ENCODE measurements at places on chromosomes 5 and 9. TPM values are rescaled to one million over a fixed set of nuclear protein-coding genes. Genes with fewer than 3 reads are reported as not detected.

Gene DDX4
- total RNA-seq = not detected

Gene NRARP
- 35.4 TPM for total RNA-seq

Gene C5orf52
- not detected for total RNA-seq

Gene LCN9
- total RNA-seq = 3.7 TPM

Gene CEP72
- 19.6 TPM for total RNA-seq

- H3K27me3 ChIP-seq = peaks cover 7% of the 10 kb centered on the region
- no peaks in the 10 kb centered on the region for H3K36me3 ChIP-seq
- DNase-seq = no peak
- no peak overlapping the region for H3K4me3 ChIP-seq
- H3K4me1 ChIP-seq = no peaks in the 10 kb centered on the region
These were observed 6.6 kb upstream of the ENC1 start for GRCh38 chr5:74647096-74647495.

DNA sequence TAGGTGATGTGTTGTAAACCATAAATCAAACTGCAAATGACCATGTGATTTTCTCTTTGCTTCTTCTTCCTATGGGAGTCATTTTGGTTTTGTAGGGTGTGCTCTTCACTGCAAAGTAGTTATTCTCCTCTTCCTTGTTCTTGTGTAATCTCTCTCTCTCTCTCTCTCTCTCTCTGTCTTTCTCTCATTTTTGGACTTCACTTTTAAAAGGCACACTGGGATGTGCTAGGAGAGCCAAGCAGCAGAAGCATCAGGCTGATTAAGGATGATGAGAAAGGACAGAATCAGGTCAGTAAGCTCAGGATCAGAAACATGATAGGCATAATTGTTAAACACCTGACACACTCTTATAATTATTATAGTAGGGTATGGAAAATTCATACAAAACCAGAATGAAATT, 505.3 kb upstream of the ZNF608 start:
- no peak overlapping the region for H3K27ac ChIP-seq
- no peaks in the 10 kb centered on the region for H3K4me1 ChIP-seq
- no peak overlapping the region for H3K4me3 ChIP-seq
- H3K36me3 ChIP-seq = no peaks in the 10 kb centered on the region
- DNase-seq = no peak

DNA sequence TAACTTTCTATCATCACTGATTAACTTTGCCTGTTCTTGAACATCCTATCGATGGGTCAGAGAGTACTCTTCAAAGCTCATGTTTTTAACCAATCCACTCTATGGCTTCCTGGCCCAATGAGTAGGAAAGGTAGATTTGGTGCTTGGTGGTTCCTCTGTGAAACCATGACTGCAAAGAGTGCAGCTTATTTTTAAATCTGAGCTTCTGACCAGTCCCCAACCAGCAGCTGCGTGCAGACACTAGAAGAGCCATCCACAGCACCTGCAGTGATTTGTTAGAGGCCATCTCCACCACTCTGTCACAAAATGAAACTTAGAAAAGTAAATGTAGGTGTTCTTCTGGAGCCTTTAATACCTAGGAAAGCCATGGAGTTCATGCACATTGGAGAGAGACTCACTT, 107.3 kb upstream of the WWC1 start:
- H3K27ac ChIP-seq = no peak overlapping the region
- no peaks in the 10 kb centered on the region for H3K36me3 ChIP-seq
- DNase-seq = no peak
- H3K27me3 ChIP-seq = no peaks in the 10 kb centered on the region
- no peak overlapping the region for H3K4me3 ChIP-seq

DNA sequence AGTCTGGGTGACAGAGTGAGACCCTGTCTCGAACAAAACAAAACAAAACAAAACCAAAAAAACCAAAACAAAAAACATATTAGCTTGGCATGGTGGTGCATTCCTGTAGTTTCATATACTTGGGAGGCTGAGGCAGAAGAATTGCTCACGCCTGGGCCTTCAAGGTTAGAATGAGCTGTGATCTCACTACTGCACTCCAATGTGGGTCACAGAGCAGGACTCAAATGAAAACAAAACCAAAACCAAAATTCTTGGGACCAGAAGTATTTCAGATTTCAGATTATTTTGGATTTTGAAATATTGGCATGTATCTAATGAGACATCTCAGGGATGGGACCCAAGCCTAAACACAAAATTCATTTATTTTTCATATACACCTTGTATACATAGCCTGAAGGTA, 80.2 kb downstream of the TMC1 start:
- H3K27ac ChIP-seq = no peak overlapping the region
- peaks cover 2% of the 10 kb centered on the region for H3K4me1 ChIP-seq
- DNase-seq = no peak
- H3K4me3 ChIP-seq = no peak overlapping the region
- no peaks in the 10 kb centered on the region for H3K36me3 ChIP-seq

DNA sequence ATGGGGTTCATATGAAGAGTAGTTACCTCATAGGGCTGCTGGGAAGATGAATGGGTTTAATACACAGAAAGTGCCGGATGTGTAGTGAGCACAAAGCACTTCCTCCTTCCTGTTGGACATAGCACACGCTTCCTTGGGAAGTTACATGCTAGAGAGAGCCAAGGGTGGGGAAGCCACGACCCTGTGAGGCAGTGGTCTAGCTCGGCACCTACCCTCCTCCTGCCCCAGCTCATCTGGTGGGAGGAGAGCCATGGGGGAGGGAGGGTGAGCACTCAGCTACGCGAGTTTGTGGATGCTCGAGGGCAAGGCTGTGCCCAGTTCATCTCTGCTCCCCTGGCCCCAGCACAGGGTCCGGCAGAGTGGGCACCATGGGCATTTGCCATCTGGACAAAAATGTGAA, 43.6 kb upstream of the NEK6 start:
- H3K27me3 ChIP-seq = no peaks in the 10 kb centered on the region
- no peaks in the 10 kb centered on the region for H3K36me3 ChIP-seq
- DNase-seq = no peak

GRCh38 chr5:113050721-113051382, 74.3 kb downstream of the DCP2 start:
- DNase-seq = no peak
- H3K27ac ChIP-seq = no peak overlapping the region
- H3K27me3 ChIP-seq = no peaks in the 10 kb centered on the region
- no peaks in the 10 kb centered on the region for H3K4me1 ChIP-seq

DNA sequence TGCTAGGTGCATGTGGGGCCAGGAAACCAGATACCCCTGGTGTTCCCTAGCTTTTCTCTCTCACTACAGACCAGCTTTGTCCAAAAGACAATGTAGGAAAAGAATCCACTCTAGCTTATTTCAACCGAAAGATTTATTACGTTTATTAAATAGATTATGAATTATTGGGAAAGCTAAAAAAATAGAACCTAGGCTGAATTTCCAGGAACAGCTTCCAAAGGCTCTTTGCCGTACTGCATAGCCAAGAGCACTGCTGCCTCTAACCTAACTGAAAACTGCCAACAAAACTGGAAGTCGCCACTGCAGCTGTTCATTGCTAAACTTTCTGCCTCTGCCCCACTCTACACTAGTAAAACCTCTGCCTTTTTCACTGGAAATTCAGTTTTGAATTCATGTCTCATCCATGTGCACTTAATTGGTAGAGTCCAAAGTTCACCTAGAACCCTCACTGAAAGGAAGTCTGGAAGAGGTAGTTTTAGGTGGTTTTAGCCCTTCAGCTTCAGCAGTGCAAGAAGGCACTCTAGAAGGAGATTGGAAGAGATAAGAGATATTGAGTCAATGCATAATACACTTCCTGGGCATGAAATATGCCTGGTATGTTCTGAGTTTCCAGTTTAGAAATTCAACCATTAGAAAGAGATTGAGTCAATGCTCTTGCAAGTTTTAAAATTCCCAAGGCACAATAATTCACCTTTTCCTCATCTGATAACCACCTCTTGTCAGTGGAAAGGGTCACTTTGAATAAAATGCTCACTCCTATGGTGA, 927.9 kb downstream of the MAT2B start:
- no peak for DNase-seq
- H3K4me1 ChIP-seq = no peaks in the 10 kb centered on the region
- no peaks in the 10 kb centered on the region for H3K27me3 ChIP-seq
- H3K36me3 ChIP-seq = no peaks in the 10 kb centered on the region

DNA sequence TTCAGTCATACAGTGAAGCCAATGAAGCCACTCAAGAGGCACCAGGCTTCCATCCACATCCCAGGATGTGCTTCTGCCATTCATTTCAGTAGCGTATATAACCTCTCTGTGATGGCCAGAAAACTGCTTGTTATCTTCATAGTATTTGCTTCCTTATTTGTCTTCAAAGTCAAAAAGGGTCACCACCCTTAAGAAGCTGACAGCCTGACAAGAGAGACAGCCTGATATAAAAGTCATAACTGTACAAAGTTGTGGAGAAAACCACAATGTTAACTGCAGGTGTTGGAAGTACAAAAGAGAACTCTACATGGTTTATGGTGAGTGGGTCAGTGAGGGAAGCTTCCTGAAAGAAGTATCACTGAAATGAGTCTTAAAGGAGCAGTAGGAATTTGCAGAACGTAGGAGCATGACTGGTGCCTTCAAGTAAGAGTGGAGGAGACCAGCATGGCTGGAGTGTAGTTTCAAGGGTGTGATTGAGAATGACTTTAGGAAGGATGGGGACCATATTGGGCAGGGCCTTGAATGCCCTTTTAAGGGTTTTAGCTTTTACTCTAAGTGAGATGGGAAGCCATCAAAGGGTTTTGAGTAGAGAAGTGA, 33.7 kb downstream of the NIM1K start:
- no peak overlapping the region for H3K27ac ChIP-seq
- H3K27me3 ChIP-seq = no peaks in the 10 kb centered on the region
- H3K4me1 ChIP-seq = no peaks in the 10 kb centered on the region
- H3K36me3 ChIP-seq = no peaks in the 10 kb centered on the region
- H3K4me3 ChIP-seq = no peak overlapping the region

DNA sequence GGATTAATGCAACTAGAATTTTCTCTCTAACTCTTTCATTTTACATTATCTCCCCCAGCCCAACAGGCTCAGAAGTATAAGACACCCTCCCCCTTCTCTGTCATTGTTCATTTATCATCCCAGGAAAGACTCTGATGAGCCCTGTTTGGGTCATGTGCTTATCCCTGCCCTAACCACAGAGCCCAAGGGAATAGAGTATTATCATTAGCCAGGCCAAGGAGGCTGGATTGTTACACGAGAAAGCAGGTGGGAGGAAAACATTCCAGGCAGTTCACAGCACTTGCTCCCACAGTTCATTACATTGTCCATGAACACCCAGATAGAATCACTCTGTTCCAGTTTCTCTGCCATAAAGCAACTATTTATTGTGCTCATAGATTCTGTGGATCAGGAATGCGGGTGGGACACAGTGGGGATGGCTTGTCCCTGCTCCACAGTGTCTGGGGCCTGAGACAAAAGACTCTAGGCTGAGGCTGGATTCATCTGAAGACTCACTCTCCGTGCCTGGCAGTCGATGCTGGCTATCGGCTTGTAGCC, 59.5 kb upstream of the TMEM215 start:
- H3K27me3 ChIP-seq = no peaks in the 10 kb centered on the region
- H3K36me3 ChIP-seq = no peaks in the 10 kb centered on the region
- no peak overlapping the region for H3K4me3 ChIP-seq
- H3K27ac ChIP-seq = no peak overlapping the region
- H3K4me1 ChIP-seq = no peaks in the 10 kb centered on the region
- no peak for DNase-seq

- no peak for DNase-seq
- H3K27me3 ChIP-seq = no peaks in the 10 kb centered on the region
- no peak overlapping the region for H3K4me3 ChIP-seq
These were observed 83.2 kb downstream of the WNK2 start for GRCh38 chr9:93267091-93267541.

DNA sequence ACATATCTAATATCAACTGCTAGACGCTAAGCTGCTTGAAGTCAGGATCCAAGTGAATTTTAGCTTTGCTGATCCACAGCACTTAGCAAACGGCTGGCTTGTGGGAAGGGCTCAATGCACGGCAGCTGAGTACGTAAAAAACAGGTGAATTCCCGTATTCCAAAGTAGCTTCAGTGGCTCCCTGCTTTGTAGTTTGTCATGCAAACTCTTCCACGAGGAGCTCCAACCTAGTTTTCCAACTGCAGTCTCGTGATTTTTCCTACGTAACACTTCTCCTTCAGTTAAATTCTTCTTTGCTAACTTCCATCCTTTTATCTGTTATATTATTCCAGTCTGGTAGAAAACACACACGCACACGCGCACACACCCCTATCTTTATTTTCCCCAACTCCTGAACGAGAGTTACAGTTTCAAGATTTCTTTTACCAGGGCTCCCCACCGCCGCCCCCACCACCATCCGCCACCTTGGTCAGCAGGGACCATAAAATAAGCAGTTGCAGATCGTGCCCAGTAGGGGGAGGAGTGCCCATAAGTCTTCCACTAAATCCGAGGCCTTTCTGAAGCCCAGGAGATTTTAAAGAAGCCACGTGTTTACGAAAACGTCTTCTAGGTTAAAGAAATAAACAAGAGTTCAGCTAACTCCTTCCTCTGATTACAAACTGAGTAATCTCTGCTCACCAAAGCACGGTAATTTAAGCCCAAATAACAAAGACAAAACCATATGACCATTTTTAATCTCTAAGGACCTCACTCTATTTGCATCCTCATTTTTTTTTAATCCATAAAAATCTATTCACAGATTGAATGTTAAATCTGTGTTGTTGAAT, 34.8 kb upstream of the TRIO start:
- peak overlapping the region; percentile 18 for H3K4me3 ChIP-seq
- DNase-seq = peak; percentile 62
- H3K27me3 ChIP-seq = no peaks in the 10 kb centered on the region
- H3K36me3 ChIP-seq = no peaks in the 10 kb centered on the region
- H3K27ac ChIP-seq = no peak overlapping the region

- no peaks in the 10 kb centered on the region for H3K4me1 ChIP-seq
- H3K36me3 ChIP-seq = no peaks in the 10 kb centered on the region
- H3K4me3 ChIP-seq = no peak overlapping the region
- H3K27me3 ChIP-seq = no peaks in the 10 kb centered on the region
These were observed 36.1 kb upstream of the LPAR1 start for GRCh38 chr9:111074395-111074794.

GRCh38 chr5:118791926-118792734, 196.2 kb downstream of the DTWD2 start:
- peak; percentile 2 for DNase-seq
- no peaks in the 10 kb centered on the region for H3K27me3 ChIP-seq
- no peaks in the 10 kb centered on the region for H3K36me3 ChIP-seq
- peaks cover 5% of the 10 kb centered on the region for H3K4me1 ChIP-seq
- no peak overlapping the region for H3K4me3 ChIP-seq

- H3K27me3 ChIP-seq = no peaks in the 10 kb centered on the region
- no peak overlapping the region for H3K4me3 ChIP-seq
- H3K36me3 ChIP-seq = no peaks in the 10 kb centered on the region
- no peak overlapping the region for H3K27ac ChIP-seq
- DNase-seq = no peak
These were observed 96.3 kb downstream of the ERCC6L2 start for GRCh38 chr9:95971815-95972214.

DNA sequence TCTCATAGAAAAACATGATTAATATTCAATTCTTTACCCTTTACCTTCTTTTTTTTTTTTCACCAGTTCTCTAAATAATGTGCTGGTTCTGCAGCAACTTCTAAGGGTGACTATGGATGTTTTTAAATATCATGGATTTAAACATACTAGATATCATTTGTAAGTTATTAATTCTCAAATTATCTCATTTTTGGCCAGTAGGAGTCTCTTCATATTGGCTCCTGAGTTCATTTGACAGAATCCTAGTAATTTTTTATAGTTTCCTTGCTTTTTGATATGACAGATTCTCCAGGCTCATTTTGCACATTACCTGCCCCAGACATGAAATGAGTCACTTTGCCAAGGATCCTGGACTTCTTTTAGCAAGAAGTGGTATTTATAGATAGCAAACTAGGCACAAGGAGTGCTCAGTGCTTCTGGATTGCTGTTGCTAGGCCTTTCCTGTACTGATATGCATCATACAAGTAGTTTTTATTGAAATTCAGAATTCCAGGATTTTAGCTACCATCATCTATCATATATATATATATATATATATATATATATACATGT, 201.3 kb upstream of the IL12B start:
- H3K4me1 ChIP-seq = no peaks in the 10 kb centered on the region
- no peak for DNase-seq
- no peak overlapping the region for H3K27ac ChIP-seq
- no peaks in the 10 kb centered on the region for H3K27me3 ChIP-seq

All from H1 (cell line).